ENCODE measurements at places on chromosomes 12 and 14. TPM values are rescaled to one million over a fixed set of nuclear protein-coding genes. Genes with fewer than 3 reads are reported as not detected.

GOLT1B gene
- total RNA-seq: 45.5 TPM

DNA sequence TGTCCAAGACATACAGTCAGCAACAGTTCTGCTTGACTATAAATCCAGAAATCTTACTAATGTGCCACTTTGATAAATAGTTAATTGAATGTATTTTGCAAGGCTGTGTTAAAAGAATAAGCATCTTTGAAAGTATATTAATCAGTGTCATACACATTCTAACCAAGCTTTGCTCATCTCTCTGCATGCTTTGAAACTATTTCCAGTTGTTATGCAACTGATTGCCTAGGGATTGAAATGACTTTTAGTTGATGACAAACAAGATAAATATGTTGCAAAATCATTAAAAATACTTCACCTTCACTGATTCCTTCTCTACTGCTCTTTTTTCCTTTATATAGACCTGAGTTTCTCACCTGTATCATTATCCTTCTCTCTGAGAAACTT is 91.3 kb downstream of the AEBP2 start:
- no peak for DNase-seq

- DNase-seq: no peak
Observed at GRCh38 chr14:52397844-52398243, 83.7 kb downstream of the PTGER2 start.

DNA sequence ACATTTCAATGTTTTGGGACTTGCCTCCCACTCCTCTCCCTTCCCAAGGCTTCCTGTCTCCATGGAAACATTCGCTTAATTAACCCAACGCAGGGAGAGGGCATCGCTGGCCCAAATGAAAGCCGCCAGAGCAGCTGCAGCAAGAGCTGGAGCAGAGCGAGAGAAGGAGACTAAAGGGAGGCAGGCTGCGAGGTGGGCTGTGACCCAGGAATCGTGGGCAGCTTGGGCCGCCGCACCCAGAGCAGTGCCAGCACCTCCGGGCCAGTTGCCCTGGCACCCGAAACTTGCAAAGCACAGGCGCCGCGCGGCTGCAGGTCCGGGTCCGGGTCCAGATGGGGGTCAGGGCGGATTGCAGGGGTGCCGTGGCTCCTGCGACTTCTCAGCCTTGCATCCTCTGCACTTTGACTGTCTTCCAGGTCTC is 43.5 kb upstream of the PTPRQ start:
- DNase-seq: no peak

DNA sequence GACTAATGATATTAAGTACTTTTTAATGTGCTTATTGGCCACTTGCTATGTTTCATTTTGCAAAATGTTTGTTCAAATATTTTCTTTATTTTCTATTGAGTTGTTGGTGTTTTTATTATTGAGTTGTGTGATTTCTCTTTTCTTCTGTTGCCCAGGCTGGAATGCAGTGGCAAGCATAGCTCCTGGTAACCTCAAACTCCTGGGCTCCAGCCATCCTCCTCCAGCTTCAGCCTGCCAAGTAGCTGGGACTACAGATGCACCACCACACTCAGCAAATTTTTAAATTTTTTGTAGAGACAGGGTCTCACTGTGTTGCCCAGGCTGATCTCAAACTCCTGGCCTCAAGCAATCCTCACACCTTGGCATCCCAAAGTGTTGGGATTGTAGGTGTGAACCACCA is 199.2 kb downstream of the NOVA1 start:
- no peak for DNase-seq

- no peak for DNase-seq
Observed at GRCh38 chr12:6367969-6368892, 7.1 kb downstream of the SCNN1A start.

- no peak for DNase-seq
Observed at GRCh38 chr14:84806181-84806580, 723.8 kb upstream of the FLRT2 start.

DNA sequence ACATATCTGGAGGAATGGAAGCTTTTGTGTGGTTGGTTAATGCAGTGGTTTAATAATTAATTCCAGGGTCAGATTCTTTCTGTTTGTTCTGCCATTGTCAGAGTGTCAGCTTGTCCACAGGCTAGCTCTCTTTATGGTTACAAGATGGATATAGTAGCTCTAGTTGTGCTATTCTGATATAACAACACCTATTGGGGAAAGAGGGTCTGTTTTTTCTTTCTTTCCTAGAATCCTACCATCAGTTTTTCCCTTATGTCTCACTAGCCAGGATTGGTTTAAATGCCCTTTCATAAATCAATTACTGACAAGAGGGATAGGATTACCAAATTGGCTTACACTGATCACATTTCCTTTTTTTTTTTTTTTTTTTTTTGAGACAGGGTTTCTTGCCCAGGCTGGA is 27.8 kb downstream of the CNOT2 start:
- no peak for DNase-seq

GRCh38 chr12:93242154-93242972 is 135.4 kb upstream of the NUDT4 start:
- DNase-seq: no peak

TPCN1 gene
- 17.5 TPM for total RNA-seq

KRT2 gene
- not detected for total RNA-seq

DHRS2 gene
- total RNA-seq: 1.4 TPM

NAA30 gene
- total RNA-seq: 24.0 TPM

IL26 gene
- 2.6 TPM for total RNA-seq

DNA sequence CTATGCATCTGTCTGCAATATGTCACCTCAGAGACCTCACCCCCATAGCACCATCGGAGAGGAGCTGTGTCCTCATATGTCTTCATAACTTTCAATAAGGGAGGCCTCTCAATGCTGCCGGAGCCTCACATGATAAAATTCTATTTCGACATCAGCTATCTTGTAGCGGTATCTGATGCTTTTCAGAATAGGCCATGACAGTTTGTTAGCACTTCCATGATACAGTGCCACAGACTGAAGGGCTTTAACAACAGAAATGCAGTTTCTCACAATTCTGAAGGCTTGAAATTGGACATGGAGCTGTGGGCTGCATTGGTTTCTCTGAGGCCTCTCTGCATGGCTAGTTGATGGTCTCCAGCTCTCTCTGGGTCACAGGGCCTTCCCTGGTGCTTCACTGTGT is 125.0 kb upstream of the PZP start:
- no peak for DNase-seq

GRCh38 chr12:49877066-49877465 is 26.6 kb downstream of the FAIM2 start:
- no peak for DNase-seq

DNA sequence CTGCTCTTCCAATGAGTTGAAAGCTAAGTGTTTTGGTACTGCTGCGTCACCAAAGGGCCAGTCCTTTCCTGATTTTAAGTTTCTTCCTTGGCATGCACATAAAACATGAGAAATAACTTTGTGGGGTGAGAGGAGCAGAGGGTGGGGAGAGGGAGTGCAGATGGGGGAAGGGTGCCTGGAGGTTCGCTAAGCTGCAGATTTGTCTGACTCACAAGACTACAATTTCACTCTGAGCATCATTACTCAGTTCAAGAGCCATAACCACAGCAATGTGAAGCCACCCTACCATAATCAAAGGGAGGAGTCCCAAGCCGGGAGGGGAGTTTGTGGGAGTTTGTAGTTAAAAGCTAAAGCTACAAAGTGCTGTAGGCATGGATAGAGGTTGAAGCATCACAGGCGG is 136.1 kb downstream of the ANO2 start:
- DNase-seq: no peak

PPP1R12A gene
- 56.8 TPM for total RNA-seq

ABCD2 gene
- total RNA-seq: 0.79 TPM

GRCh38 chr12:26195250-26195640 is at the start of gene SSPN:
Gene SSPN, plus strand, starts transcription at chr12:26195573. Its CDS starts 100 bp downstream, at chr12:26195673.
- DNase-seq: no peak

All from activated T-cell treated with anti-CD3 and anti-CD28 coated beads, Interleukin-2, amount 50 U/mL, for 4 hours (primary cell).